Panc1 (cell line): ENCODE measurements at places on chromosomes 3 and 15. TPM values are rescaled to one million over a fixed set of nuclear protein-coding genes. Genes with fewer than 3 reads are reported as not detected.

DNA sequence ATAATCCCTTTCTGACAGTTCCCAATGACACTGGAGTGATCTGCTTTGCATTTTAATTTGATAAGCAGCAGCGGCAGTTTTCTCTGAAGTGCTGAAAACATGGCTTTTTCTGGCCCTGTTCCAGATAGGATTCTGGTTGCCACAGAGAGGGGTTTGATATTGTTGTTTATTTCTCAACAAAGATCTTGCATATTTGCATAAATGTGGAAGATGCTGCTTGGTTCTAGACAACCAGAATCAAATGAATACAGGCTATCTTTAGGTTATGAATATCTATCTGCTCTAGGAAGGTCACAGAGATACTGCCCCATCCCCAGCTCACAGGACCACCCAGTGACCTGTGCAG is 137.1 kb downstream of the ZNF609 start:
- H3K27ac ChIP-seq, result 0 out of 2 replicates have a peak overlapping the region, but pooled peaks have one; percentile 23
- H3K36me3 ChIP-seq, result no peaks in the 10 kb centered on the region
- no peaks in the 10 kb centered on the region for H3K27me3 ChIP-seq
- no peak for DNase-seq

DNA sequence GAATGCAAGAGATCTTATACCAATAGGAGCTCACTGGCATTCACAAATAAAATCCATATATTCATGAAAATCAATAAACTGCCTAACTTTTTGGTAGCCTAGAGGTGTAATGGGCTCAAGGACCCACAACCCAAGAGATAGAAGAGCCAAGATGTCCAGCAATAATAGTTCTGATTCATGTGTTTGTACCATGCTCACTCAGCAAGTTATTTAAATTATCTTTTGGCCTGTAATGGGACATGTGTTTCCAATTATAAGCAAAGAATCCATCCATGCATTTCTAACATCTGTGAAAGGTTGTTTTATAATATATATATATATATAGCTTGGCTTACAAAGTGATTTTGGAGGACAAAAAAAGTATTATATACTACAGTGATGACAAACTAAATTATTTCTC is 29.7 kb upstream of the SHC4 start:
- no peak for DNase-seq
- H3K36me3 ChIP-seq, result peaks cover 20% of the 10 kb centered on the region
- H3K4me1 ChIP-seq, result no peaks in the 10 kb centered on the region
- H3K27ac ChIP-seq, result no peak overlapping the region
- no peaks in the 10 kb centered on the region for H3K27me3 ChIP-seq
- no peak overlapping the region for H3K4me3 ChIP-seq

GRCh38 chr3:13010780-13011572 is 62.3 kb downstream of the IQSEC1 start:
- H3K27ac ChIP-seq, result no peak overlapping the region
- no peak for DNase-seq
- H3K4me3 ChIP-seq, result no peak overlapping the region
- no peaks in the 10 kb centered on the region for H3K36me3 ChIP-seq
- H3K4me1 ChIP-seq, result no peaks in the 10 kb centered on the region; the same call in 1 of the 2 replicates

The IFT122 gene
- total RNA-seq, result 52.4 TPM

- H3K4me3 ChIP-seq, result no peak overlapping the region
- DNase-seq, result no peak
- no peak overlapping the region for H3K27ac ChIP-seq
Measured at GRCh38 chr15:39892418-39892817, 27.6 kb downstream of the GPR176 start.

GRCh38 chr3:132160198-132160597 is 125.4 kb upstream of the CPNE4 start:
- H3K27me3 ChIP-seq, result no peaks in the 10 kb centered on the region
- H3K4me3 ChIP-seq, result no peak overlapping the region
- no peaks in the 10 kb centered on the region for H3K36me3 ChIP-seq

- no peak for DNase-seq
- no peak overlapping the region for H3K27ac ChIP-seq
- no peak overlapping the region for H3K4me3 ChIP-seq
- H3K36me3 ChIP-seq, result no peaks in the 10 kb centered on the region
- no peaks in the 10 kb centered on the region for H3K4me1 ChIP-seq
- H3K27me3 ChIP-seq, result no peaks in the 10 kb centered on the region
Measured at GRCh38 chr15:63764124-63764803, 69.5 kb downstream of the HERC1 start.

GRCh38 chr3:156997351-156997750 is 162.6 kb downstream of the CCNL1 start:
- H3K36me3 ChIP-seq, result no peaks in the 10 kb centered on the region
- H3K27me3 ChIP-seq, result no peaks in the 10 kb centered on the region
- DNase-seq, result no peak
- no peak overlapping the region for H3K27ac ChIP-seq
- H3K4me3 ChIP-seq, result no peak overlapping the region

- no peak overlapping the region for H3K4me3 ChIP-seq
- H3K36me3 ChIP-seq, result no peaks in the 10 kb centered on the region
- DNase-seq, result no peak
- 0 out of 2 replicates have a peak overlapping the region, but pooled peaks have one; percentile 18 for H3K27ac ChIP-seq
- H3K27me3 ChIP-seq, result no peaks in the 10 kb centered on the region
Measured at GRCh38 chr15:98746375-98747155, 98.2 kb downstream of the IGF1R start.

DNA sequence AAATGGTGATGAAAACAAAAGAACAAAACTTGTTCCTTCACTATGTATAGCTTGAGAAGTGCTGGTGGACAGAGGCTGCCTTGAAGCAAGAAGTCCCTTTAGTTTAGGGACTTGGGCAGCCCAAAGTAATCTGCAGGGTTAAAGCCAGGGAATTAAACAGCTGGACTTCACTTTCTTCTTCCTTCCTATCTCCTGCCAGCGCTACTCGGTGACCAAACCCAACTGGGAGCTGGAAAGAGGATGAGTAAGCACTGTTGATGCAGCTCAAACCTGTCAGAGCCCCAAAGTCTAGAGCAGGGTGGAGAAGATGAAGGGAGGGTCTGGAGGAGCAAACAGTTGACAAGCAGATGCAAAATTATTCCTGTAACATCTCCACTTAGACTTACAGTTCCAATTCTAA is 73.1 kb upstream of the FBN1 start:
- no peak for DNase-seq
- no peaks in the 10 kb centered on the region for H3K27me3 ChIP-seq
- H3K4me1 ChIP-seq, result no peaks in the 10 kb centered on the region

DNA sequence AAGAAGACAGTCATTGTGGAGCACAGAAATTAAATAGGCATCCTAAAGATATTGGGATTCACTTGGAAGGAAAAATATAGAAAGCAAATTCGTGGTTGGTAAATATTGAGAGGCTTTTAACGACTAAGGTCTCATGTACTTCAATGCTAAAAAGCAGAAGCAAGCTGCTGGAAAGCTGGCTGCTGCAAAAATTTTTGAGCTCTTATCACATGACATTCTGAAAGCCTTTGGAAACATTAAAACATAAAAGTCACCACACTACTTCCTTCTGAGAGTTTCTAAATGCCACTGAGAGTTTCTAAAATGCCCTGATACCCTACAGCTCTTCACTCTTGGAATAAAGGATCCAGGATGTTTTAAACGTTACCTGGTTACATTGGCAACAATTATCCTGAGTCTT is 39.0 kb upstream of the CBLB start:
- no peaks in the 10 kb centered on the region for H3K36me3 ChIP-seq
- H3K27ac ChIP-seq, result no peak overlapping the region
- H3K4me1 ChIP-seq, result no peaks in the 10 kb centered on the region
- DNase-seq, result no peak
- no peak overlapping the region for H3K4me3 ChIP-seq
